GM23248 (cell line): ENCODE measurements at places on chromosomes 4 and X. TPM values are rescaled to one million over a fixed set of nuclear protein-coding genes. Genes with fewer than 3 reads are reported as not detected.

DNA sequence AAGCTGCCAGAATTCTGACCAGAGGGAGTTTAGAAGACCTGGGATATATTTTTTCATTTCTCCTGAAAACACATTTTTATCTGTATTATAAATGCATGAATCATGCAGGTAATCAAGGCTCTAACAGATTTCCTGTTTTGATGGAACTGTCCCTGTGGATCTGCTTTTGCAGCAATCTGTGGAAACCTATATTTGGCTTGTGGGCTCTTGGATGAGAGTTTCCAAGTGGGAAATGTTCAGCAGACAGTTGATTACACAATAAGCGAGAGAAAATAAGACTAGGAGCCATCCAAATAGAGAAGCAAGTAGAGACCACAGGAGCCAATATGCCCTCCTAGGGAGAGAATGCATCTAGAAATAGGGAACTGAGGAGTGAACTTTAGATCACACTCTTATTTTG is 105.0 kb downstream of the NDST3 start:
- no peak overlapping the region for H3K4me3 ChIP-seq
- no peak overlapping the region for H3K27ac ChIP-seq
- no peaks in the 10 kb centered on the region for H3K36me3 ChIP-seq
- H3K4me1 ChIP-seq = no peaks in the 10 kb centered on the region
- no peaks in the 10 kb centered on the region; the same call in 1 of the 2 replicates for H3K27me3 ChIP-seq
- DNase-seq = no peak

- no peak overlapping the region for H3K4me3 ChIP-seq
- H3K27me3 ChIP-seq = no peaks in the 10 kb centered on the region
- no peak for DNase-seq
- no peak overlapping the region for H3K27ac ChIP-seq
Measured at GRCh38 chr4:2923668-2924173, 39.5 kb downstream of the NOP14 start.

- no peaks in the 10 kb centered on the region for H3K36me3 ChIP-seq
- H3K4me1 ChIP-seq = peaks cover under 1% of the 10 kb centered on the region; the same call in 1 of the 2 replicates
- DNase-seq = peak; percentile 70
- no peak overlapping the region for H3K4me3 ChIP-seq
Measured at GRCh38 chrX:17046478-17047097, 100.1 kb downstream of the REPS2 start.

GRCh38 chr4:3465698-3466671 is 2.9 kb downstream of the DOK7 start:
- H3K27me3 ChIP-seq = peaks cover 3% of the 10 kb centered on the region
- H3K36me3 ChIP-seq = no peaks in the 10 kb centered on the region
- H3K4me3 ChIP-seq = no peak overlapping the region
- no peak overlapping the region for H3K27ac ChIP-seq
- DNase-seq = peak; percentile 34
- no peaks in the 10 kb centered on the region for H3K4me1 ChIP-seq

GRCh38 chr4:100778431-100778830 is 260.6 kb upstream of the EMCN start:
- H3K27ac ChIP-seq = no peak overlapping the region
- H3K27me3 ChIP-seq = no peaks in the 10 kb centered on the region
- no peaks in the 10 kb centered on the region for H3K4me1 ChIP-seq
- no peak for DNase-seq
- H3K4me3 ChIP-seq = no peak overlapping the region

DACH2 gene
- total RNA-seq = not detected in 2 replicates

OPRPN gene
- not detected in 2 replicates for total RNA-seq
